ENCODE measurements at places on chromosomes 5 and 9.

DNA sequence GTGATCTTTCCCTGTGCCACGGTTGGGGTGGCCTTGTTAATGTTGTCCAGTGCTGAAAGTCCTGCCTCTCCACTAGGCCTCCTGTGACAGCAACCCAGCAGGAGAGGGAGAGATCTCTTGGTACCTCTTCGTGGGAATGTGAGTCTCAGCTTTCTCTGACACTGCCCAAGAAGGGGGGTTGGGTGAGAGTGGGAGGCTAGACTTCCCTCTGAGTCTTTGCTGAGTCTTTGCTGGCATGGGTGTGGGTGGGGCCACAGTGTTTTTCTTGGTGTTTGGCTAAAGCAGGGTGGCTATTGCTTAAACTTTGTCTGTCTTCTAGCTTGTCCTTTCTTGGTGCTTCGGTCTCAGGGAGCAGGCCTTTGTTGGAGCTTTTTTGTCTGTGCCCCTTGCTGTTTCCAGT is 145.6 kb downstream of the GNA14 start:
- no peak for DNase-seq

DNA sequence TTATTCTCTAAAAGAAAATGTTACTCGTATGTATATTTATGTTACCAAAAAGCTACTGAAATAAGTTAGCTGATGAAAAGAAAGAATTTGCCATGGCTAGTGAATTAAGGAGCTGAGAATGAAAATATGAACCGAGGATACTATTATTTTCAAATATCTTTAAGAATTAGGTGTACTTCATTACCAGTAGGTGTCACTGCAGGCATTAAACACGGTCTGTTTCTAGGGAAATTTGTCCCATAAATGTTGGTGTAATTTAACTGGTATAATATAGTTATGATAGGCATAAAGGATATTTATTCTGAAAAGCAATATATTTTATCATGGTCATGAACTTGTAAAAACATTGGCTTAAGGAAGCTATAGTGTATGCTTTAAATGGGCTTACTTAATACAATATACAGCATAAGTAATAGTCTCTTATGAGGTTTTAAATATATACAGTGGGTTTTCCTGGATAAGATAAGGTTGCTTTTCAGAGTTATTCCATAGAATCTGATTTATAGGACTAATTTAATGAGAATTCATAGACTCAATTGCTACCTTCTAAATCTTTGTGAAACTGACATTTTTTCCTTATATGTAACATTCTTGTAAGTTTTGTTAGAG is 72.4 kb upstream of the MPDZ start:
- DNase-seq, result no peak

DNA sequence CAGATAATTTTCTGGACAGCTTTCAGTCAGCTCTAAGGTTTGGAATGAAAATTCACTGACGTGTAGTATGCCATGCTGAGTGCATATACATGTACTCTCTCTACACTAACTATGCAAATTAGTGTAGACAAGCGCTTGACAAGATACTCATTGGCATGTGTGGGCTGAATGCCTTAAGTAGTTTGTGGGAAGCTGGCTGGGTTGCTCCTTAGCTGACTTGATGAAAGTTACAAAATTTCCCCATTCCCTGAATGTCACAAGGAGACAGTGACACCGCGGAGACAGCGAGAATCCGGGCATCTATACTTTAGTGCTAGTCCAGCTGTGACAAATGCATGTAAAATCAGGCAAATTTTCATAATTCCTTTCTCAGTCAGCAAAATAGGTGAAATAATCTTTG is 51.6 kb upstream of the C5orf46 start:
- DNase-seq, result no peak

GRCh38 chr9:37939575-37940095 is 35.7 kb upstream of the SLC25A51 start:
- DNase-seq, result no peak

DNA sequence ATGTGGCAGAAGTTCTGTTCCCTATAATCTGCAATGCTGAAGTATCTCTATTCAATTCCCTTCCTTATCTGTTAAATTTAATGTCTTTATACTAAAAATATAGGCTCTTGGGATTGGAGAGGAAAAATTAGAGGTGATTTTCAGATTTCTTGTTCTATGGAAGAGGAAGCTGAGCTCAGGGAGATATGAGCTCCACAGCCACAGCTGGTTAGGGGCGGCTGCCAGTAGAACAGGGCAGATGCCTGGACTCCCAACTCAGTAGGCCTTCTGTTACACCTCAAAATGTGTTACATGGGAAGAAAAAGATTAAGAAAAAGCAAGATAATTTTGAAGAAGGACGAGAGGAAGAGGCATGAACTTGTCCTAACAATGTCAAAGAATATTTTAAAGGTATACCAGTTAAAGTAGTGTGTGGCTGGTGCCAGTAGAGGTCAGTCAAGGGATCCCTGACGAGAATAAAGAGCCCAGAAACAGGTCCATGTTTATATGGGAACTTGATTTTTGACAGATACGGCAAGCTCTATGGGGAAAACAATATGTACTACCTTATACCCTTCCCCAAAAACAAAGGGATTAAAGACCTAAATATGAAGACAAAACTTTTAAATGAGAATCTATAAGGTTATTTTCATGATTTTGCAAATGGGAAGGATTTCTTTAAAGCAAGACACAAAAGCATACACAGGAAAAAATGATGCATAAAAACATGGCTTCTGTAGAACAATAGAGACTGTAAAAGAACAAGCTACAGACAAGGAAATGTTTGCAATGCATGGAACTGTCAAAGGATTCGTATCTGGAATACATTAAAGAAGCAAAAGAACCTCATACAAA is 28.7 kb downstream of the DNAJC21 start:
- peak; percentile 15 for DNase-seq

GRCh38 chr5:51208296-51208695 is 175.0 kb upstream of the ISL1 start:
- no peak for DNase-seq

DNA sequence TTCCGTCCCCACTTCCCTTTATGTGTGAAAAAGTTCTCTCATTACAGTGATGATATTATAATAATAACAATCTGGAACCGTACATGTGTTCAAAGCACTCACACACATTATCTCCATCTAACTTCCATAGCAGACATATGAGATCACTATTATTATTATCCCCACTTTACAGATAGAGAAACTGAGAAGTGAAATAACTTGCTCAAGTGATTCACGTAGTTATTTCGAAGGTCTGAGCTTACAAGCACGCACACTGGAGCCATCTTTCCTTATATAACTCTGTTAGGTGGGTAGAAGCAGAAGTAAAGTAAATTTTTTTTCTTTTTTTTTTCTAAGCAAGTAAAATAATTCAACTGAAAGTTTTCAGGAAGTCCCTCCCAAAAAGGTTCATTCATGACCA is 62.9 kb upstream of the PTGER4 start:
- no peak for DNase-seq
